ENCODE measurements at places on chromosomes 2 and 18.

DNA sequence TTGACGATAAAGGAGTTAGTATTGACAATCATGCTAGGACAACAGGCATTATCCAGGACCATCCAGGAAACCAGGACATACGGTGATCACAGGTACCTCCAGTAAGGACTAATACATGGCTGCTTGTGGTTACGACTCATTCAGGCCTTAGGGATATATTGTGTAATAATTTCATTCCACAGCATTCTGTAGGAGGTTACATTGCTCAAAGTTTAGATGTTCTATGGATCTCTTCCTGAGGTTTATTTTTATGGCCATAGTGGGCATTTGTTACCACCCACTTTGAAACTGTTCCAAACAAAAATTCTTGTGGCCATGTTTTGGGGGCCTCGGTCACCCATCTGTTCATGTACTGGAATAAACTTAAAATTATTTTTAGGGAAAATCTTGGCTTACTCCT lies 431.6 kb downstream of the METTL4 start:
- DNase-seq: no peak

GRCh38 chr2:126860385-126860784 lies 38.3 kb upstream of the TEX51 start:
- DNase-seq: no peak

- no peak for DNase-seq
Observed at GRCh38 chr18:9861157-9861556, 24.6 kb upstream of the TXNDC2 start.

- DNase-seq: no peak
Observed at GRCh38 chr2:198309081-198309480, 504.7 kb downstream of the PLCL1 start.

- no peak for DNase-seq
Observed at GRCh38 chr18:3151399-3152264, 68.1 kb downstream of the MYOM1 start.

DNA sequence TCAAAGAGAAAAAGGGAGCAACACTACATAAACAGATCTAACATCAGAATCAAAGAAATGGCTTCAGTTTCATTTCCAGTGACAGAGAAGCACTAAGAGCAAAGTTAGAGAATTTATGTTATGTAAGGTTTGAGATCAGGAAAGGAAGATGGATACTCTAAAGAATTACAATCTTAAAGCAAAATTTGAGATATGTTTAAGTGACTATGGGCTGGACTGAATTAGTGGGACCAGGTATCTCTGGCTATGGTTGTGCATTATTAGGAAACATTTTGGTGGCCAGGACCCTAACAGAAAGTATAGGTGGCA lies 208.2 kb downstream of the CCDC178 start:
- DNase-seq: no peak

GRCh38 chr2:57842531-57842930 lies 204.1 kb upstream of the VRK2 start:
- no peak for DNase-seq

DNA sequence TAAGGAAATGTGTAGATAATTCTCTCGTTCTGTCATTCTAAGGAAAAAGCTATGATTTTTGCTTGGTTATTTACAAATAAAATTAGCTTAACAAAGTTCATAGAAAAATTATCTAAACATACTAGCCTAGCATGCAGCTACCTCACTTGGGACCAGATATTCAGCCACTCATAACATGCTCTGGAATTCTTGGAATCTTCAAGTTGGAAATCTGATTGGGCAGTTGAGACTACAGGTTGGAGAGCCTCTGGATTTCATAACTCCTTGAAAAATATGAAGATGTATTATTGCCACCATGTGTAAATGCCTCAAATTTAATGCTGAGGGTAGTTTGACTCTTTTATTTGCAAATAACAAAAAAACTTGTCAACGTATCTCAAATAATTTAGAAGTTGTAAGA lies 132.2 kb upstream of the GULP1 start:
- no peak for DNase-seq

DNA sequence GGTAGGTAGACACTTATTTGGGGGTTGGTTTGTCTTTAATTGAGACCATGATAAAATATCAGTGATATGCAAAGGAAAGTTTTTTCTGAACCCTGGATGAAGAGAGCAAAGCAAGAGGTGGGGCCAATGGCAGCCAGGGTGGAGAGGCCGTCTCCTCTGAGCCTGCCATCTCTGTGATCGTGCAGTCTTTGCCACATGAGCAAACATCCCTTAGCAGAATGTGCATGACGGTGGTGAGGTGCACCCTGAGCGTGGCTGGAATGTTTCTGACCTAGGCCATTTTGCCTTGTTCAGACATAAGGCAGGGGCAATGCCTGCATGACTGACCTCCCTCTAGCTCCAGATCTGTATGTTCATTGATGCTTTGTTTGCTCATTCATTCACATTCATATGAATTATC lies 6.0 kb downstream of the NCK2 start:
- DNase-seq: no peak

GRCh38 chr2:53785366-53785765 lies 1.4 kb downstream of the ASB3 start:
- DNase-seq: no peak

- DNase-seq: no peak
Observed at GRCh38 chr18:12515550-12515949, 107.8 kb downstream of the PRELID3A start.

DNA sequence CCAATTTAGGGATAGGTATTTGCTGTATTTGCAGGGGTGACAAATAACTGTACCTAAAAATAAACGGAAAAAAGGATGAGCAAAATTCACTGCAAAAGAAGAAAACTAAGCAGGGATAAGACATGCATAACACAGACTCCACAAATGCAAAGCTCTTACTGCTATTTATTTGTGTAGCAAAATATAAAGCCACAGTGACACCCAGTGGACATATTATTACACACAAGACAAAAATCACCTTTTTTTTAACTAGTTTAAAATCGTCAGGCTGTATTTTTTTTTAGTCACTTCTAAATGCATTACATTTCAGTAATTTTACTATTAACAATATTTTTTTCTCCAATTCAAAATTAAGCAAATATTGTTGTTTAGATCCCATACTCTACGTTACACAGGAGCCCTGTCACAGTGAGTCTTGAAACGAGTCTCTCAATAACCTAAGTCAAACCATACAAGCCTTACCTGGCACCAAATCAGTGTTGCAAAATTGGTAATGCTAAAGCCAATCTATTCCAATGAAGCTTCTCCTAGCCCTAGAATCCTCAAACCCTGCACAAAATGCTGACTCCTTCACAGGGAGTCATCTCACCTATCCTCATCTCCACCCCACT lies 23.7 kb downstream of the METTL4 start:
- DNase-seq: no peak

DNA sequence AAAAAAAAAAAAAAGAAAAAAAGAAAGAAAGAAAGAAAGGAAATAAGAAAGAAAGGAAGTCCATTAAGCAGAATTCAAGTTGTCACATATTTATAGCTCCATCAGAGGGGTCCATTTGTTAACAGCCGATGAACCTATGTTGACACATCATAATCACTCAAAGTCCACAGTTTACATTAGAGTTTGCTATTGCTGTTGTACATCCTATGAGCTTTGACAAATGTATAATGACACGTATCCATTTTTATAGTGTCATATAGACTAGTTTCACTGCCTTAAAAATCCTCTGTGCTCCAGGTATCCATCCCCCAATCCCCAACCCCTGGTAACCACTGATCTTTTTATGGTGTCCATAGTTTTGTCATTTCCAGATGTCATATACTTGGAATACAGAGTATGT lies 335.2 kb downstream of the RND3 start:
- no peak for DNase-seq

GRCh38 chr2:60104514-60105505 lies 448.6 kb downstream of the BCL11A start:
- DNase-seq: no peak

- DNase-seq: no peak
Observed at GRCh38 chr2:98478907-98479306, 34.2 kb downstream of the INPP4A start.

GRCh38 chr2:180753809-180754761 lies 226.3 kb upstream of the UBE2E3 start:
- no peak for DNase-seq

DNA sequence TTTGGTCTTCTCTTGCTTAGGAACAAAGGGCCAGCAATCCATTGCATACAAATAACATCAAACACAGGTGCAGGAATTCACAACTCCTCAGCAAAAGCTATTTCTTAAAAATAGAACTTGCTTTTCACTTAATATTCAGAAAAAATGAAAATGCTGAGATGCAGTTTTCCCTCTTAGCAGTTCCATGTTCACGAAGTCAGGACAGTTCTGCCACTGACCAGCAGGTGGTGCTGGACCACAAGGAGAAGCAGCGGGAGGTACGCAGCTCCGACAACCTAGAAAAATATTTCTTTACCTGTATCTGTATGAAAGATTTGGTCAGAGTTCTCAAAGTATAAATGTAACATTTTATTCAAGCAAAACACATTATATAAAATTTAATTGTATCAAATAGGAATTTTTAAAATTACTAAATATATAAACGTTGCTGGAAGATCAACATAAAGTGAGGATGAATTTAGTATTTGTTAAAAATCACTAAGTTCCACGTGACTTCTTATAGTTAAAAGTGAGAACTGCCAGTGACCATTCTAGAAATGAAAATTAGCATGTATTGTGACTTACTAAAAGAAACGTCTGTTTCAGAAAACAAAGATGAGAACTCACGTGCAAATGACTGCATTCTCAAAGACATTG lies 48.8 kb downstream of the ADNP2 start:
- DNase-seq: peak; percentile 58

DNA sequence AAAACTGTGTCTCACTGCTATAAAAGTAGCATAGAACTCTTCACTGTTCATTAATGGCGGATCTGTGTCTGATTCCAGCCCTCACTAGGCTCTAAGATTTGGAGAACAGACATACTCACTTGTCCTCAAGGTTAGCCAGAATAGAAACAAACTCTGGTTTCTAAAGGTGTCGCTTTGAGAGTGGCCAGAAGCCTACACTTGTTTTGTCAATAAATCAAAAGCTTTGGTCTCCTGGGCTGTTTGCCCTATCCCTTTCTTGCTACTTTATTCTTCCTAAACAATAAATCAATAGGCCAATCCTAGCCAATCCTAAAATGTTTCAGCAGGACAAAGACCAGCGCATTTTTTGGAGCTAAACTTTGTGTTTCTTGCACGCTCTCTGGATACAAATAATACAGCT lies 1064.6 kb upstream of the CHAC2 start:
- DNase-seq: no peak

DNA sequence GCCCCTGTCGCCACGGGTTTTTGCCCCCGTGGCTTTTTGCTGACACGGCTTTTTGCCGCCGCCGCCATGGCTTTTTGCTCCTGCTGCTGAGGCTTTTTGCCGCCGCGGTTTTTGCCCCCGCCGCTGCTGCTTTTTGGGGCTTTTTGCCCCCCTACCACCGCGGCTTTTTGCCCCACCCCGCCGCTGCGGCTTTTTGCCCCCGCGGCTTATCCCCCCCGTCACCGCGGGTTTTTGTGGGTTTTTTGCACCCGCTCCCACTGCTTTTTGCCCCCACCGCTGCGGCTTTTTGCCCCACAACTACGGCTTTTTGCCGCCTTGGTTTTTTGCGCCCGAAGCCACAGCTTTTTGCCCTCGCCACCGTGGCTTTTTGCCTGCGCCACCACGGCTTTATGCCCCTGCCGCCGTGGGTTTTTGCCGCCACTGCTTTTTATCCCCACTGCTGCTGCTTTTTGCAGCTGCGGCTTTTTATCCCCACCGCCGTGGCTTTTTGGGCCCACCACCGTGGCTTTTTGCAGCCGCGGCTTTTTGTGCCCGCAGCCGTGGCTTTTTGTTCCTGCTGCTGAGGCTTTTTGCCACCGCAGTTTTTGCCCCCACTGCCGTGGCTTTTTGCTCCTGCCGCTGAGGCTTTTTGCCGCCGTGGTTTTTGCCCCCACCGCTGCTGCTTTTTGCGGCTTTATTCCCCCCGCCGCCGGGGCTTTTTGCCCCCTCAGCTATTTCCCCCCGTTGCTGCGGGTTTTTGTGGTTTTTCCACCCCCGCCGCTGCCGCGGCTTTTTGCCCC lies 2798.0 kb upstream of the TEKT4 start:
- DNase-seq: no peak
